SIG-M5 (cell line): ENCODE measurements at places on chromosomes 2 and 18.

- no peak for DNase-seq
These were observed 48.6 kb downstream of the NRP2 start for GRCh38 chr2:205730701-205731582.

DNA sequence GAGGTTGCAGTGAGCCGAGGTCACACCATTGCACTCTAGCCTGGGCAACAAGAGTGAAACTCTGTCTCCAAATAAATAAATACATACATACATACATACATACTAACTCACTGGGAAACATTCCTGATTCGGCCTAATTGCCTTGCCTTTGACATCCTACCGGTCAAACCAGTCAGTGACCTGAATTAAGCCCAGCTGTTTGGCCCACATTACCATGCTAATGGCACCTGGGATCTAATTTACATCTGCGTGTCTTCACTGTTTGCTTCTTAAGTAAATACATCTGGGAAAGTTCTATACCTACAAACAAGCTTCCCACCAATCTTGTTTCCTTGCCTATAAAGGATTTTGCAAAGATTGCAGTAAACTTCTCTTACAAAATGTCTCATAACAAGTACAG, 230.2 kb upstream of the ZC3H15 start:
- no peak for DNase-seq

DNA sequence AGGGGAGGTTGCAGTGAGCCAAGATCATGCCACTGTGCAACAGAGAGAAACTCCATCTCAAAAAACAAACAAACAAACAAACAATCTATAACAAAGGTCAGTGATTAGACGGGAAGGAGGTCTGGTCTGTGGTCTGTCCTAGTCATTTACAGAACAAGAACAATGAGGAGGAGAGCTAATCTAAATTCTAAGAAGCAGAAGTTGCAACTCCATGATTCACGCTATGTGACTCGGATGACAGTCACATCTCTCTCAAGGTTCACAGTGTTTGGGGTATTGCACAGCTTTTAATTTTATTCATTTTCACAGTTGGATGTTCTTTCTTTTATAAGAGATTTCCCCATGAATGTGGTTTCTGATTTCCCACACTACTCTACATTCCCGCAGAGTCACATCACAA, 218.7 kb upstream of the PIEZO2 start:
- no peak for DNase-seq

GRCh38 chr2:176637486-176638166, 368.4 kb downstream of the MTX2 start:
- no peak for DNase-seq

DNA sequence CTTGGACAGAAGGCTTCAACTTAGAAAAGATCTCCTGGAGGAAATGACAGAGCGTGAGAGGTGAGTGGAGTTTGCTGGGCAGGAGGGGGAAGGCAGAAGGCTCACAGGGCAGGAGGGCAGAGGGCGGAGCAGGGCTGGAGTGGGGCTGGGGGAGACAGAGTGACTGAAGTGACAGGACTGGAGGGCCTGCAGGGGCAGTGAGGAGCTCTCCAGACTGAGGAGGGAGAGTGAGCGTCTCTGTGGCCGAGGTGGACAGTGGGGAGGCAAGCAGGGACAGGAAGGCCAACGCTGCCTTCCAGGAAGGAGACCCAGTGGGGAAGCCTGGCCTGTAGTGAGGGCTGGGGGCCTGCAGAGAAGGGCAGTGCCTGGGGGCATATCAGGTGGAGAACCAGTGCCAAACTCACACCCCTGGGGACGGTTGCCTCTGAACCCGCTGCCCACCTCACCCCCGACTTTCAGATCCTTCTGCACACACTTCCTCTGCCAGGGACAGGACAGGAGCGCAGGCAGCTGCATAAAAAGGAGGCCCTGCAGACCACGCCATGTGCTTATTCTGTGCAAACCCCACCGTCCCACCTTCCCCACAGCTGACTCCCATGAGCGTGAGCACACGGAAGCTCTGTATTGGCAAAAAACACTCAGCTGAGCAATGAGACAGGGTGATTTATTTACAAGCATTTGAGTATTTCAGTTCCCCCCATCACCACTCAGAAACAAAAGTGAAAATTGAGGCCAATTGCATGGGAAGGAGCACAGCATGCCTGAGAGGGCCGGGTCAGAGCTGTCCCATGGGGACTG, 244.3 kb downstream of the FAM210A start:
- no peak for DNase-seq

DNA sequence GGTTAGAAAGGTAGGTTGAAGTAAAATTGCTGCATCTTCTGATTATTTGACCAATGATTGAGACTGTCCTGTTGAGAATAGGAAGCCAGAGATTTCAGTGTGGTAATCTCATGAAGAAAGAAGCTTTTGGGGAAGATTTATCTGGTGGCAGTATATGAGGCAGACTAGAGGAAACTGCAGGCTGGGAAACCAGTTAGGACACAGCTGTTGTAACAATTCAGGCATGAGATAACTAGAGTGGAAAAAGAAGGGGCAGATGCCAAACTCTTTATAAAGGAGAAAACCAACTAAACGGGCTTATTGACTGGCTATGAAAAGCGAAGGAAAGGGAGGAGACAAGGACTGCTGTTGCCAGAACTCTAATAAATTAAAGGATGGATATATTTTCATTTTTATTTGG, 155.6 kb downstream of the TTC27 start:
- no peak for DNase-seq
